ENCODE measurements at places on chromosomes 5 and 9. TPM values are rescaled to one million over a fixed set of nuclear protein-coding genes. Genes with fewer than 3 reads are reported as not detected.

The EQTN gene
- not detected for total RNA-seq

The FOXD4L3 gene
- not detected for total RNA-seq

DNA sequence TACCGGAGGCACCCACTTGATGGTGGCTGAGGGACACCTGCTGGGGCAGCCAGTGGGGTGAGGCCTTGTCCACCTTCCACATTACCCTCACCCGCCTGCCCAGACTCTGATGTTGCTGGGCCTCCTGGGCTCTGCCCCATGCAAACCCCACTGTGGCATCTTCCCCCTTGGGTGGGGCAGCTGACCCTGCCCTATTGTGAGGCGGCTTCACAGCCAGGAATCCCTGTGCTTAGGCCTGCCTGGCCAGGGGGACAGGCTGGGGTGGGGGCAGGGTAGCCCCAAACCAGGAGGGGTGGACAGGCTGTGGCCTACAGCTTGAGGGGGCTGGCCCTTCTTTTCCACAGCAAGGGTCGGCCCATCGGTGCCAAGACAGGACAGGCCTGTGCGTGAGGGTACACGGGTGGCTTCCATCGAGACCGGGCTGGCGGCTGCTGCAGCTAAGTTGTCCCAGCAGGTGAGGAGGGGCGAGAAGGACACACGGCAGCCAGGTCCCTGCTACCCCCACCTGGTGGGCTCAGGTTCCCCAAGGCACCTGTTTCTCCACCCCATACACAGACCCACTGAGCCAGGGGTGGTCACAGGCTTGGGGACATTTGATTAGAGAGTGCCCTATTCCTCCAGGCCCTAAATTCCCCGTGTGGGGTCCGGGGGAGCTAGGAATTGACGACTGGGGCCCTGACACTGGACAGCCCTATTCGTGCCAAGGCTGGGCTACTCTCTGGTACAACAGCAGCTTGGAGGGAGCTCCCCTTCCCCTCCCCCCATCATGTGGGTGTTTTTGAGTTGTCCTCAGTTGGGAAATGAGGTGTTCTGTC, 99.2 kb downstream of the PHF2 start:
- DNase-seq, result no peak

DNA sequence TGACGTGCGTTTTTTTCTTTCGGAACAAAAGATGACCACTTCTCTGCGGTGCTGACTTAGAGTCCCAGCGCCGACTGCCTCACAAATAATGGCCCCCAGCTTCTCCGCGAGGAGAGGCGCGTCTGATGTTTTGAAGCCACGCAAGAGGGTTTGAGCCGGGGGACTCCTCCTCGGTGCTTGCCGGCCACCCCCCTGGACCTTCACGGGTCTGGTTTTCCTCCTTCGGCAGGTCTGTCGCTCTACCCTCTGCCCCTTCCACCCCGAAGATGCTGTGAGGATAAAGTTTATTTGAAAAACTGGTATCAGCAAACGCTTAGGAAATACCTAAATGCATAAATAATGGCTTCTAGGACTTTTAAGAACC, 584 bp downstream of the USP20 start:
- DNase-seq, result peak; percentile 40

The TOMM5 gene
- 229 TPM for total RNA-seq

- DNase-seq, result no peak
These were observed 35.2 kb downstream of the ANKRD33B start for GRCh38 chr5:10599113-10599512.

Measured in IMR-90 (cell line).